ENCODE measurements at places on chromosomes 7 and 10.
A peak's percentile ranks its signal among the peaks of the same experiment; 100 is the strongest.

DNA sequence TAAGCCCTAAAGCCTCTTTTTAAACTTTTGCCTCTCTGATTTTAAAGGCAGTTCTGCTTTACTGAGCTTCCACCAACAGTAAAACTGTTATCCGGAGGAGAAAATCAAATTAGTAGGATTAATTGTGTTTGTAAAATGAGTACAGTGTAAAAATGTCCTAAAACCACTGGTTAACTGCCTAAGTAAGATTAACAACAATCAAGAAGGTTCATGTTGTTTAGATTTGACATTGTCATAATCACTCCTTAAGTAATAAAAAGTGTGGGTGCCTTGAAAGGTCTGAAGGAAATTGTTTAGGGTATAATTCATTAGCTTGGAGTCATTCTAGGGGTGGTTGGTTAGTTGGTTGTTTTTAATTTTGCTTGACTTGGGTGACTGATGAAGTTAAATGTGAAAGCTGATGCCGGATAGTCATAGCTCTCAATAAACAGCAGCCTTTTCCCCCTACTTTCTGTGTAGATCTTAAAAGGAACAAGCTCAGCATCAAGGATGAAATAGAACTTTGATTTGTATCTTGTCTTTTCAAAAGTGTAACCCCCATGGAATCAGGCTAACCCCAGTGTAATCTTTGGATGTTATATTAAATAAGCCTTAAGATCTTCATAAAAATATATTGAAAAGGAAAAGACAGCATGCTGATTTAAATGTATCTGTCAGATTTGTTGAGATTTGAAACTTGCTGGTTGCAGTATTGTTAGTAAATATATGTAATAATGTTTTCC lies 148.3 kb downstream of the ARID5B start:
- DNase-seq, result no peak

- DNase-seq, result no peak
These were observed 334.2 kb upstream of the MAGI2 start for GRCh38 chr7:79787623-79788022.

GRCh38 chr7:129078455-129078854 lies 23.5 kb upstream of the TNPO3 start:
- no peak for DNase-seq

- no peak for DNase-seq
These were observed 11.7 kb downstream of the PRF1 start for GRCh38 chr10:70590655-70591416.

DNA sequence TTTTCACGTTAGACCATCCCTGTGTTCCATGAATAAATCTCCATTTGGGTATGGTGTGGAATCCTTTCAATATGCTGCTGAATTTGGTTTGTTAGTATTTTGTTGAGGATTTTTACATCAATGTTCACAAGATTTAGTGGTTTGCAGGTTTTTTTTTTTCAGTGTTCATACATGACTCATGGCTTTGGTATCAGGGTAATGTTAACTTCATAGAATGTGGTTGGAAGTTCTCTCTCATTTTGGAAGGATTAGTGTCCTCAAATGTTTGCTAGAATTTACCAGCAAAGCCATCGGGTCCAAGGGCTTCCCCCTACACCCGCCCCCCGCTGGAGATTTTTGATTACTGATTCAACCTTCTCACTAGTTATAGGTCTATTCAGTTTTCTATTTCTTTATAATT lies 398.0 kb downstream of the NXPH1 start:
- no peak for DNase-seq

DNA sequence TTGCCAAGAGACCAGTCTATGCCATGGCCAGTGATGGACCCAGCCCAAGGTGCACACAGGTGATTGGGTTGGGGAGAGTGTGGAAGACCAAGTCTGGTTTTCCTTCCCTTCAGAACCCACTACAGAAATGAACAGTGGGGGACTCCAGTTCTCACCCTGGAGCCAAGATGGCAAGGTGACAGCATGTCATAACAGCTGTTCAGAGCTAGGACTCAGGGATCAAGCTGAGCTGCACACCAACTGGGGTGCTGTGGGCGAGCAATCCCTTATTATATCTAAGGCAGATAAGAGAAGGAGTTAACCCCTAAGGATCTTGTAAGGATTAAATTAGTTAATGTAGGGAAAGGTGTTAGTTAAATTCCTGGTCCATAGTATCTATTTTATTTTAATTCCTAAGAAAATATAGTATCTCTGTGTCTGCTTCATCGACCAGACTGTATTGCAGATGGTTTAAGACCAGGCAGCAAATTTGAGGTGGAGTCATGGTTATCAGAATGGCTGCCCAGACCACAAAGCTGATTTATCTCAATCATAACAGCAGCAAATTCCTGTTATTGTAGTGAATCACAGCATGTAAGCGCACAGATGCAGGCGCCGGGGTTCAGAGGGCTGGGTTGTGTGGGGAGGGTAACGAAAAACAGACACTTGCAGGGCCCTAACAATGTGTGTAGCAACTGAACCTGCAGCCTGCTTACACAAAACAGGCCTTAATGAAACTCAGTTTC lies 208.7 kb upstream of the ZNF32 start:
- DNase-seq, result peak; percentile 75

DNA sequence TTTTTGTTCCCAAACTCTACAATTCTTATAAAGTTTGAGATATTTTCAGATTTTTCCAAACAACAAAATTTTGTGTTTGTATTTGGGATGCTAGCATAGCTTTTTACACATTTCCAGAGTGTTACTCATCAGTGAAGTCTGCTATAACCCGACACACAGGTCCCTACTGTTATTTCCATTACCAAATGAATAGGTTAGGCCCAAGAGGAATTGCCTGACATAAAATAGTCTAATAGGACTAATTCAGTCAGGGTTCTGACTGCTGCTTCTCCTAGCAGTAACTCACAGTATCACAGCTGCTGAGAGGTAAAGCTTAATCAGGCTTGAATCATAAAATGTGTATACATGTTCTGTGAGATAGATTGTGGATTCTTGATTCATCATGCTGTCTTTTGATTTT lies 49.1 kb upstream of the STRIP2 start:
- DNase-seq, result no peak

DNA sequence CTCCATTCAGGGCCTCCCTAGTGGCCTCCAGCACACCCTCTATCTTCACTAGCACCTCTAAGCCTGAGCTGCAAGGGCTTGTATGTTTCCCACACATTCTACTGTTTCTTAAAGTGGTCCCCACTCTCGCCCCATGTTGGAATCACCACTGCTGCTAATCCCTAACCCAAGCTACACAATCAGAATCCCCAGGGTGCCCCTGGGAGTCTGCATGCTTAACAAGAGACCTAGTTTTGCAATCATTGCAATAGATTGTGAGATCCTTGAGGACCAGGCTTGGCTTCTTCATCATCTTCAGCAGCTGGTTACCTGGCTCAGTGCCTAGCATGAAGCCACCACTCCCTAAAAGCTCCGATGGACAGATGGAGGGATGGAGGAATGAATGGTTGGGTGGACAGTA lies 113.9 kb downstream of the MYOF start:
- DNase-seq, result no peak

- DNase-seq, result peak; percentile 2
These were observed 121.7 kb downstream of the EVX1 start for GRCh38 chr7:27364344-27364758.

GRCh38 chr10:14244801-14245211 lies 85.9 kb downstream of the FRMD4A start:
- no peak for DNase-seq

GRCh38 chr7:6197801-6198551 lies 74.4 kb downstream of the CYTH3 start:
- no peak for DNase-seq

- peak; percentile 65 for DNase-seq
These were observed 52.7 kb downstream of the HIPK2 start for GRCh38 chr7:139725077-139725476.

DNA sequence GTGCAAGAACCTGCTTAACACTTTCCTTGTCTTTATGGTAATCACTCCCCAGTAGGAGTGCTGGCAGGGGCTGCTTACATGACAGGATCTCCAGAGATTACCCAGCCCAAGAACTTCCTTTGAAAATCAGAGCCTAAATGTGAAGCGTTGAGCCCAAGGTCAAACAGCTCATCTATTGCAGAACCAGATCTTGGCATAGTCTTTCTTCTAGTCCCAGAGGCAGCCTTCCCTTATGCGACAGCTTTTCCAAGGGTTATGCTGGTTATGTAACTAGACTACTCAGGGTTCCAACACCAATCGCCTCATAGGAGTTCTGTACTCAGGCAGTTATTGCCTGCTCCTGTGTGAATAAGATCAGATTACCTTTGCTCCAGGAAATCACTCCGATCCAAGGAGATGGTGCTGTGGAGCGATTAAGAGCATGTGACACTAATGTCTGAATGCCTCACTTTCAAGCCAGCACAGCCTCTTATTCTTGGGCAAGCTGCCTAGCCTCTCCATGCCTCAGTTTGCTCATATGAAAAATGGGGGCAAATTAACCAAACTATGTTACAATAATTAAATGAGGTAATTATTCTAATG lies 8.4 kb upstream of the LGI1 start:
- DNase-seq, result no peak

GRCh38 chr7:139808427-139808826 lies 20.6 kb upstream of the TBXAS1 start:
- no peak for DNase-seq

DNA sequence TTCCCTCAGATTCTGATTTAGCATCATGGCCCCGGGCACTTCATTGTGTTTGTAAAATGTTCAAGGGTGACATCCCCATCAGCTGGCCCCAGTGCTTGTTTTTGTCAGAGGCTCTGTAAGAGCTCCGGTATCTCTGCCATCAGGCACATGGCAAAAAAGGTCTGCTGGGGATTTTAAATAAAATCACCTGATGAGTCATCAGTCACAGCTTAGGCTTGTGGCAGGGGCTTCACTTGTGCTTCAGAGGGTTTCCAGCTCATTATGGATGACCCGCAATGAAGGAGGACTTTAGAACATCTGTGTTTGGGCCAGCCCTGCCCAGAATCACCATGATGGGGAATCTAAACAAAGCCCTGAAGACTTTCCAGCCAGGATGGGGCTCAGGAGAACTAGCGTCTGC lies 259.9 kb downstream of the ZEB1 start:
- no peak for DNase-seq

- no peak for DNase-seq
These were observed 119.6 kb downstream of the LRRTM3 start for GRCh38 chr10:67045404-67045803.

GRCh38 chr7:124893140-124893827 lies 36.3 kb downstream of the POT1 start:
- DNase-seq, result no peak

- DNase-seq, result no peak
These were observed 2.7 kb downstream of the FRAT1 start for GRCh38 chr10:97321804-97322190.

- DNase-seq, result no peak
These were observed 34.0 kb upstream of the INSIG1 start for GRCh38 chr7:155263581-155264143.

GRCh38 chr10:4810092-4810491 lies 15.9 kb upstream of the AKR1E2 start:
- no peak for DNase-seq

- no peak for DNase-seq
These were observed 180.8 kb downstream of the MAD1L1 start for GRCh38 chr7:2051707-2052656.

DNA sequence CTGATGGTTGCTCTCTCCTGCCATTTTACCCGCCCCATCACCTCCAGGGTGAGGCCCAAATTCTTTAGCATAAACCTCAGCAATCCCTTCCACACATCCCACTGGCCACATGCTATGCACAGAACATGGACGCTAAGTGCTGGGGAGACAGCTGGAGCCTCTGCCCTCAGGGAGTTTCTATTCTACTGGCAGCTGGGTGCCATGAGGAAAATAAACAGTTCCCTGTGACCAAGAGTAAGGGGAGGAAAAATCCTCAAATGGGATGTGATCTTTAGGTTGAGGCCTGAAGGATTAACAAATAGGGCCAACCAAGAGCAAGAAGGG lies 1.2 kb downstream of the PARP12 start:
- no peak for DNase-seq

GRCh38 chr10:127976286-127976685 lies 69.4 kb downstream of the PTPRE start:
- no peak for DNase-seq

GRCh38 chr7:39405581-39405980 lies 160.6 kb upstream of the YAE1 start:
- DNase-seq, result no peak

GRCh38 chr7:5702876-5703571 lies 78.4 kb downstream of the RNF216 start:
- DNase-seq, result no peak

- no peak for DNase-seq
These were observed 98.1 kb upstream of the STK17A start for GRCh38 chr7:43484678-43485395.

- no peak for DNase-seq
These were observed 121.1 kb downstream of the MALRD1 start for GRCh38 chr10:19169684-19170083.

GRCh38 chr7:139773371-139773770 lies 4.4 kb downstream of the HIPK2 start:
- DNase-seq, result no peak

GRCh38 chr7:22989643-22990587 lies 24.0 kb downstream of the HYCC1 start:
- DNase-seq, result no peak

- no peak for DNase-seq
These were observed 12.1 kb upstream of the ZNF107 start for GRCh38 chr7:64653721-64654401.

GRCh38 chr10:33684211-33684611 lies 349.7 kb upstream of the NRP1 start:
- DNase-seq, result no peak

DNA sequence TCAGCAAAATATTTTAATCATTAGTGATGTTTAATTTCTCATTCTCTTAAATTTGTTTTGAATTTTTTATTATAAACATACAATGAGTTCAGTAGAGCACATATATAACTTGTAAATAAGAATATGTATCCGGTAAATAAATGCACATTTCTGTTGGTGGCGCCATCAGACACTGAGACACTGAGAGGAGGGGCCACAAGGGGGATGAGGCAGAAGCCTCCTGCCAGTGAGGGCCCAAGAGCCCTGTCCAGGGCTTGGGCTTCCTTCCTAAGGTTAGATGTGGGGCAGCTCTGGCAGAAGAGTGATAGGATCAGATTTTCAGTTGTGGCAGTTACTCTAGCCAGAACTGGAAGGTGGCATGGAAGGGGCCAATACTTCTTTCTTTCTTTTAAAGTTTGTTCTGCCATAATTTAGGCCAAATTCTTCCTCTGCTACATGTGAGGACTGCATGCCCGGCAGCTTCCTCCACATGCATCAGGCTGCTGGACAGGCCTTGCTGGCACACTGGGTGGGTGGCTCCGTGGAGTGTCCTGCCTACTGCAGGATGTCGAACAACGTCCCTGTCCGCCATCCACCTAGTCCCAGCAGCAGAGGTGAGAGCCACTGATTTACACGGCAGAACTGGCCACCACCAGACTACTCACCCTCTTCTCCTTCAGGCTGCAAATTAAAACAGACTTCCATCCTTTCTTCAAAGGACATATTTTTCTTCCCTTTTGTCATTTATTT lies 13.2 kb downstream of the PTPRN2 start:
- no peak for DNase-seq

All from AG04449 (cell line).